Umbilical cord (tissue), 2 donors: ENCODE measurements at places on chromosomes 13 and 19. TPM values are rescaled to one million over a fixed set of nuclear protein-coding genes. Genes with fewer than 3 reads are reported as not detected.

ZNF382 gene
- total RNA-seq = 16.1 TPM

CEACAM7 gene
- total RNA-seq = 3.6 TPM

KIR3DL1 gene
- total RNA-seq = 1.7 TPM

LILRA1 gene
- total RNA-seq = 1.4 TPM

SUGP1 gene
- 27.0 TPM for total RNA-seq

LILRB4 gene
- 4.6 TPM for total RNA-seq

LRRC25 gene
- total RNA-seq = 2.9 TPM
